ENCODE measurements at places on chromosomes 2 and 18.
A peak's percentile ranks its signal among the peaks of the same experiment; 100 is the strongest.

- DNase-seq, result no peak
Measured at GRCh38 chr18:46010676-46011075, 43.5 kb upstream of the EPG5 start.

DNA sequence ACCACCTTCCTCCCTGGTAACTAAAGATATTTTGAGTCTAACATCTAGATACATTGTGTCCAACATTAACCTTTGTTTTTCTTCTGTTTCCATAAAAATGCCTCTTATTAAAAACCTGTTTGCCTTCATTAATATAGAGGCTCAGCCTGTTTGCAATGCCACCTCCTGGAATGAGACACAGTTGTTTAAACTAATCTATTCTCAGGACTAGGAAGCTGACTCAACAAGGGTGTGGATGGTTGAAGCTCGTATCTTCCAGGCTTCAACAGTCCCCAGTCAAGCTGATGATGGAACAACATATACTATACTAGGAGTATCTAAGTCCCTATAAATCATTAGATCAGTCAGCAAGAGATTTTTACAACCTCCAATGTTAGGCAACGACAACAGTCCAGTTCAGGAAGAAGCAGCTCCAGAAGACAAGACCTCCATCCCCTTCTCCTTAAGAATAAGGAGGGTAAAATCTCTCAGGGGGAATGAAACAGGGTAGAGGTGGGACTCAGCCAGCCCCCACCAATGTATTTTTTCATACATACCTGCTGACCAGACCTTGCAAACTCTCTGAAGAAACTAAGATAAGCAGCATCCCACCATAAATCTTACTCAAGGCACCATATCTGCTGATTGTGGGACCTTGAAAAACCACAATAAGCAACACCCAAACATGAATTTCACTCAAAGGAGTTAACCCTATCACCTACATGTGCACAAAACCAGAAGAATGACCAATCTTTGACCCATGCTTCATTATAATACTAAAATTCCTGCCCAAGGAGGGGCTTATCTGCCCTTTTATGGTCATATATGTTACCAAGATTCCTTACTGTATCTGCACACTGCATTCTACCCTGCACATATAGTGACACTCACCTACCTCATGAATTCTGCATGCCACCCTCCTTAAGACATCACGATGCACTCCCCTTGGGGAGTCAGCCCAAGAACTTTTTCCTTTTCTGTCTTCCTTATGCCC, 21.4 kb downstream of the ZNF24 start:
- peak; percentile 4 for DNase-seq

- no peak for DNase-seq
Measured at GRCh38 chr2:128026448-128027277, 1.2 kb downstream of the SAP130 start.

- peak; percentile 80 for DNase-seq
Measured at GRCh38 chr2:189285962-189286645, 106.5 kb upstream of the COL5A2 start.

DNA sequence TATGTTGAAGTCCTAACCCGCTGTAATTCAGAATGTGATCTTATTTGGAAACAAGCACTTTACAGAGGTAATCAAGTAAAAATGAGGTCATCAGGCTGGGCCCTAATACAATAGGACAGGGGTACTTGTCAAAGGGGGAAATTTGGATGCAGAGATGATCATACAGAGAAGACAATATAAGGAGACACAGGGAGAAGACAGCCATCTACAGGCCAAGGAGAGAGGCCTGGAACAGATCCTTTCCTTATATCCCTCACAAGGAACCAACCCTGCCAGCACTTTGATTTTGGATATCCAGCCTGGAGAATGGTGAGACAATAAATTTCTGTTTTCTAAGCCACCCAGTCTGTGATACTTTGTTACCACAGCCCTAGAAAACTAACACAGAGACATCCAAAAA, 104.3 kb downstream of the METTL4 start:
- no peak for DNase-seq

- no peak for DNase-seq
Measured at GRCh38 chr2:24121469-24121868, 1.7 kb downstream of the PFN4 start.

DNA sequence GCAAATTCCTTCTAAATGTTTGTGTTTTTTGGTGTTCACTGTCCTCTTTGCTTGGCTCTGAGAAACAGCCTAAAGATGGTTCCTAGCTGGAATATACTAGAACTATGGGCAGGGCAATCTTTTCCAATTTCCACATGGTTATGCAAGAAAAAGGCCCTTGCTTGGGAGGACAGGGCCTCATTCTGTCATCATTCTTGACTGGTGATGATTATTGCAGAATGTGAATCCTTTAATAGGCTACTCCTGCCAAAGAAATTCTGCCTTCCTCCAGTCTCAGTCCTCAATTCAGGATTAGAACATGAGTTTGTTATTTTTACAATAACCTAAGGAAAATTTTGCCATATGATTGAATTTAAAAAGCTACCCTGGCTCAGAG, 218.7 kb downstream of the HNMT start:
- DNase-seq, result peak; percentile 13

GRCh38 chr2:213248637-213249036, 35.6 kb upstream of the SPAG16 start:
- no peak for DNase-seq

DNA sequence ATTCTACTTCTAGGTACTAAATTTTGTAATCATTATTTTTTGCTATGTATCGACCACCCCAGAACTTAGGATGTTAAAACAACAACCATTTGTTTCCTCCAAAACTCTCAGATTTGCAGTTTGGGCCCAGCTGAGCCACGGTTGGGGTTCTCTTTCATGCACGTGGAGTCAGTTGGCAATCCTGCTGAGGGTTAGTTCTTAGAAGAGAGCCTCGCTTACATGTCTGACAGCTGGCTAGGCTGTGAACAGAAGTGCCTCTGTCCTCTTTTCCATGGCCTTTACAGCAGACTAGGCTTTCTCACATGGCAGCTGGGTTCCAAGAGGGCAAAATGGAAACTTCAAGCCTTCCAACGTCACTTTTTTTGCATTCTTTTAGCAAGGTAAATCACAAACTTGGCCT, 9.3 kb upstream of the RGPD4 start:
- DNase-seq, result no peak

DNA sequence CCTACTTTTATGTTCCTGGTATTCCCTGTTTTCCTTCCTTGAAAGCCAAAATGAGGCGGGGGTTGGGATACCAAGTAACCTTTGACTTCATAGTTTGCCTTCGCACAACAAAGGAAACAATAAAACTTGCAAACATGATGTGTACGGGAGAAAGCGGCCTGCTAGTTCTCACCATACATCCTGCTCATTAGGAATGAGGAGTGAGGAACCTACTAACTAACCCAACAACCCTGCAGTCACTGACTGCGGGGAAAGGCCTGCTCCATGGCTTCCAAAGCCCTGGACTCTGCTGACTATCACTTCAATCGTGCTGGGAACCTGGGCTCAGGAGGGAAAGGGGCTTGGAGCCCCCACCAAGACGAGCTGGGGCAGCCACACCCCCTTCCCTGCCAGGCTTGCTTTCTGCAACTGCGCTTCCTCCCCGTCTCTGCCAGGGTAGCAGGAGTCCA, 24.2 kb downstream of the RPL31 start:
- no peak for DNase-seq

DNA sequence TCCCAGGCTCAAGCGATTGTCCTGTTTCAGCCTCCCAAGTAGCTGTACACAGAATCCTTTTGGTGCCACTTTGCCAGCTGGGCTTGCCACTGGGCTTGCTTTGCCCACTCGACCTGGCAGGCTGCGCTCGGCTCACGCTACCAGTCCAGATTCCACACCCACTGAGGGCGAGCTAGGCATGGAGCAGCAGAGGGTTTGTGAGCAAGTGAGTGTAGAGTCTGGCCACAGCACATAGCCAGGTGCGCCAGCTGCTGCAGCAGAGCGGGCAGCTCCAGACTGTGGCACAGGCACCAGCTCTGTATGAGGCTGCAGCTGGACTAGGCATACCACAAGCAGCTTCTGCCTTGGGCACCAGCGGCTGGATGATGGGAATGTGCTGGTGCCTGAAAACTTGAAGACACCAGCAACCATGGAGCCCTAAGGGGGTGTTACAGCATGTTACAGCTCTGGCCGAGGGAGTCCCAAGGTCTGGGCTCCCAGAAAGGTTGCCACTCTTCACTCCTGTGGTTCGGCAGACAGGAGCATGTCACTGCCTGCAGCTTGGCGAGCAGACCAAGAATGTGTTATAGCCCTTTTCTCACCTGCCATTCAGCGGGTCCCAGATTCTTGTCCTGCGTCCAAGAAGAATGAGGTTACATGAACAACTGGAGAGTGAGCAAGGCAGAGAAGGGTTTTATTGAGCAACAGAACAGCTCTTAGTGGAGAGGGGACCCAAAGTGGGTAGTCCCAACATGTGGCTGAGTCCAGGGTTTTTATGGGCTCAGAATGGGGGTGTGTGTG, 12.9 kb downstream of the SMARCAL1 start:
- DNase-seq, result no peak

GRCh38 chr18:543447-544078, 36.6 kb upstream of the CETN1 start:
- no peak for DNase-seq

- no peak for DNase-seq
Measured at GRCh38 chr2:157413326-157414035, 30.4 kb downstream of the CYTIP start.

DNA sequence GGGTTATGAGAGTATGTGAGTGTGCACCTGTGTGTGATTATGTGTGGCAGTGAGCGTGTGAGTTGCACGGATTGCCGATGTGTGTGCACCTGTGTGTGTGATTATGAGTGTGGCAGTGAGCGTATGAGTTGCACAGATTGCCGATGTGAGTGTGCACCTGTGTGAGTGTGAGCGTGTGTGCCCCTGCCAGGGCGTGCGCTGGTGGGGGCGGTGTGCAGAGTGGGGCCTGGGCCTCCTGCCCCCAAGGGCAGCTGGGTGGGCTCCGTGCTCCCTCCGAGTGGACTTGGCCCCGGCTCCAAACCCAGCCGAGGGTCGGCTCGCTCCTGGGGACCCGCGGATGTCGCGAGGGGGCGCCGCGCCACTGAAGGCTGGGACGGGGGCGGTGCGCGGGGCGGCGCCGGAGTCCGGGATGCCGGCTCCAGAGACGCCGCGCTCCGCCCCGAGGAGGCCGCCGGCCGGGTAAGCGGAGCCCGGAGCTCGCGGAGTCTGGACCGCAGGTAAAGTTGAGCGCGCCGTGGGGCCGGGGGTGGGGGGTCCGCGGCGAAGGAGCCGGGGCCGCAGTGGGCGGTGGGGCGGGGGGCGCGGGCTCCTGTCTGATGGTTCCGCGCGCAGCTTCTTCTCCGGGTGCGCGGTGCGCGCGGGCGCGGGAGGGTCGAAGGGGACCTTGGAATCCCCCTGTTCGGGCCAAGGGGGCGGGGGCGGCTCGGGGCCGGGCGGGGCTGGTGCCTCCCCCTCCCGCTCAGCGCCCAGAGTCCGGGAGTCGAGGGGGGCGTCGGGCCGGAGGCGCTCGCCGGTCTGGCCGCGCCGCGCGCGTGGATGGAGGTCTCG, at the start of gene KCNG2:
Gene KCNG2 (plus strand): TSS at position 421 of the 828 bp plus-strand sequence. CDS start 65,730 bp downstream, outside the sequence.
- DNase-seq, result peak; percentile 32

DNA sequence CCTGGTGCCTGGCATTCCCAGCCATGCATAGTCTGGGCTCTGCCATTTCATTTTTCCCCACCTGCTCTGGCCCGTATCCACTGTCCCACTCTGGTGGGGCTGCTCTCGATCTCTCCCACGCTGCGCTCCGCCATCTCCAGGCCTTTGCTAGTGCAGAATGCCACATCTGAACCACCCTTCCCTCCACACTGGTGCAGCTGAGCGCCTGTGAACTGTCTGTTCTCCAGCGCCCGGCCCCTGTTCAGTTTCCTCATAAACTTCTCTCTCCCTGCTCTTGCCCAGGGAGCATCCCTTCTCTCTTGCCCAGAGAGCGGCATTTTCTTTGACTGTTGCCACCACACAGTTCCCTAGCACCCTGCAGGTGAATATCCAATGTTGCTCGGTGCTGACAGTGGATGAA, 21.5 kb downstream of the POMC start:
- DNase-seq, result no peak

DNA sequence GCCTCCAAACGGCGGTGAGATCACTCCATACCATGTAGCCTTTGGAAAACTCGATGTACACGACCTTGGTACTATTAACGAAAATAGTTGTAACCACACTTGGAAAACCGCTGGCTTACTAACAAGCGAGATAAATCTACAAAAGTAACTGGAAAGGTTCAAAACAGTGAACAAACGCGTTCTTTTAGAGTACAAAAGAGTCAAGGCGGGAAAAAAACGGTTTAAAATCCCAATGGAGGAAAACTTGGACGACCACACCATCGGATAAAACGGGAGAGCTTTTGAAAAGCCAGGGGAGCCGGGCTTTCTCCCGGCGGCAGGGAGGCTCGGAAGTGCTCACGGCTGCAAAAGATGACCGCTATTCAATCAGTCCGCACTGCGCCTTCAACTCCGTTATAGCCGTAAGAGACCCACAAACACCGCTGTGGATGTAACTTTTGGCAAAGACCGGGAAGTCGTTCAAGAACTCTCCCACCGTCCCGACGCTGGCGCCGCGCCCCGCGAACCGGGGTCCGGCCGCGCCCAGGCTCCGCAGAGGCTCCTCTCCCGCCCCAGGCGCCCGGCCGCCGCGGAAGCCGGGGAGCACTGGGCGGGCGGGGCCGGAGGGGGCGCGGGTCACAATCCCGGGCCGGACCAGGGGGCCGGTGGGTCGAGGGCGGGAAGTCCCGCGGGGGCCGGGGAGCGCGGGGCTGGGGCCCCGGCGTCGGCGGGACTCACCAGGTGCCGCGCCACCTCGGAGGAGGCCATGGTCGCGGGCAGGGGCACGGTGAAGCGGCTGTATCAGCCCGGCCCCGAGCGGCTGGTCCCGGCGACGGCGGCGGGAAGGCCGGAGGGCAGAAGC, 465 bp downstream of the SEPTIN10 start:
- DNase-seq, result peak; percentile 29

- DNase-seq, result no peak
Measured at GRCh38 chr2:240591226-240591625, 4.7 kb downstream of the CAPN10 start.

DNA sequence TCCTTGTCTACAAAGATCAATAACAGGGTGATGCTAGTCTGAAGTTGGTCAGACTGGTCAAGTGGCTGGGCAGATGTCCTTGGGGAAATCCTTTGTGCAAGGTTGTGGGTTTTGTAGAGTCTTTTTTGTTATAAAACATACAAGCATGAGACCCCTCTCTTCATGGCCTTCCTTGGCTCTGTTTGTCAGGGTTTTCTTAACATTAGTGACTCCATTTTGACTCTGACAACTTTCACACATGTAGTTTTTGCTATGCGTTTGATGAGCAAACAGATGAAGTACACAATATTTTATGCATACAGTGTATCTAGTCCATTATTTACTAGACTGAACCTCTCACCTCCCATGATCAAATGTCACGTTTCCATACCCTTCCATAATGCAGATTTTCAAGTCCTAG, 151.2 kb upstream of the KLF7 start:
- no peak for DNase-seq

DNA sequence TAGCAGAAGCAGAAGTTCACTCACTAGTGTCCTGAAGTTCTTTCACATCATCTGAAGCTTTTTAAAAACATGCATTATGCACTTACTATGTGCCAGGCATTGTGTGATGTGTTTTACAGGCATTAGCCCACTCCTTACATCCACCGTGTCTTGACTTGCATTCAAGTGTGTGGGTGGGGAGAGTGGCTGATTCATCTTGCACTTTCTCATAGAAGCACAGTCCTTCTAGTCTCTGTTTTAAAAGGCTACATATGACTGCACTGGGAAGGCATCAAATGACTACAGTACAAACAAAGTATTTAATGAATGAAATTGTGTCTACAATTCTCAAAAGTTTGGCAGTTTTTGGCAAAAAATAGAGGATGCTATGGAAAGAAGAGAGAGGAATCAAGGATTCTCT, 21.6 kb upstream of the DSC3 start:
- DNase-seq, result no peak
